ENCODE measurements at places on chromosomes 6 and 20.

DNA sequence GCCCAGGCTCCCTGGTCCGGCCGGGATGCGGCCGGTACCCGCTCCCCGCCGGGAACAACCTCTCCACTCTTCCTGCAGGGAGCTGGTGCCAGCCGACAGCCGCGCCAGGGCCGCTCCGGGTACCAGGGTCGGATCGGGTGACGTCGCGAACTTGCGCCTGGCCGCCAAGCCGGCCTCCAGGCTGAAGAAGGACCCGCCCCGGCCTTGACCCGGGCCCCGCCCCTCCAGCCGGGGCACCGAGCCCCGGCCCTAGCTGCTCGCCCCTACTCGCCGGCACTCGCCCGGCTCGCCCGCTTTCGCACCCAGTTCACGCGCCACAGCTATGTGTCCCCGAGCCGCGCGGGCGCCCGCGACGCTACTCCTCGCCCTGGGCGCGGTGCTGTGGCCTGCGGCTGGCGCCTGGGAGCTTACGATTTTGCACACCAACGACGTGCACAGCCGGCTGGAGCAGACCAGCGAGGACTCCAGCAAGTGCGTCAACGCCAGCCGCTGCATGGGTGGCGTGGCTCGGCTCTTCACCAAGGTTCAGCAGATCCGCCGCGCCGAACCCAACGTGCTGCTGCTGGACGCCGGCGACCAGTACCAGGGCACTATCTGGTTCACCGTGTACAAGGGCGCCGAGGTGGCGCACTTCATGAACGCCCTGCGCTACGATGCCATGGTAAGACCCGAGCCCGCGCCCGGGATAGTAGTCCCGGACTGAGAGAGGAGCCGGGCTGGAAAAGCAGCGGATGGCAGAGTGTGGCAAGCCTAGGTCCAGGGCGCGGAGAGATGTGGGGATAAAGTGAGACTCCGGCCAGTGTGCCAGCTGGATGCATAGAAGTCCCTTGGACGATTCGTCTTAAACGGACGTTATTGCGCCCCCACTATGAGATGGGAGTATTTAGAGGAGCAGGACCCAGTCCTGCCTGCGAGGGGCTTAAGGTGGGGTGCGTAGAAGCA, at the start of gene NT5E:
NT5E (plus strand) TSS at position 266 of the 942 bp plus-strand sequence; CDS start at position 323, 57 bp downstream.
- peak; percentile 88 for DNase-seq

DNA sequence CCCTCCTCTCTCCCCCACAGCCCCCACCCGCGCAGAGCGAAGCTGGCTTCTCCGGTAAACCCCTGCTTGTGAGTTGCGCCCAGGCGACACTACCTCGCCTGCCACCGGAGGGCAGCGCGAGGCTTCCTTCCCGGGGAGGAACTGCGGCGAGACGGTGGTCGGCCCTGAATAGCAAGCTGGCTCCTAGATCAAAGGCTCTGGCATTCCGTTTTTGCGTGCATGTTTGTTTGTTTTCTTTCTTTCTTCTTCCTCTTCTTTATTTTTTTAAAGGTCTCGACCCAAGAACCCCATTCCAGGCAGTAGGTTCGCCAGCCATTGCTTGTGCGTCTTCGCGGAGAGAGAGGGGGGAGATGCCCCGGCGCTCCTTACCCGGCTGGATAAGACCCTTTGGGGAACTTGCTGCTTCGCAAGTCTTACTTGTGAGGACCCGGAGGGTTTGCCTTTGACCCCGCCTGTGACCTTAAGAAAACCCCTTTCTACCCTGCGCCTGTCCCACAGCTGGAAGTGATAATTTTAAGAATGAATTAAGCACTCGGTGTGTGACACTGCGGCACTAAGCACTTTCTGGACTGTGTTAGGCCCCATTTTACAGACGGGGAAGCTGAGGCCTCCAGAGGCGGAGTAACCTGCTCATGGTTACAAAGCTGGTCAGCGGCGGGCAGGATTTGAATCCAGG, 92.7 kb upstream of the SIRPA start:
- DNase-seq, result peak; percentile 90

- no peak for DNase-seq
Measured at GRCh38 chr6:135306740-135307420, 125.8 kb downstream of the MYB start.

DNA sequence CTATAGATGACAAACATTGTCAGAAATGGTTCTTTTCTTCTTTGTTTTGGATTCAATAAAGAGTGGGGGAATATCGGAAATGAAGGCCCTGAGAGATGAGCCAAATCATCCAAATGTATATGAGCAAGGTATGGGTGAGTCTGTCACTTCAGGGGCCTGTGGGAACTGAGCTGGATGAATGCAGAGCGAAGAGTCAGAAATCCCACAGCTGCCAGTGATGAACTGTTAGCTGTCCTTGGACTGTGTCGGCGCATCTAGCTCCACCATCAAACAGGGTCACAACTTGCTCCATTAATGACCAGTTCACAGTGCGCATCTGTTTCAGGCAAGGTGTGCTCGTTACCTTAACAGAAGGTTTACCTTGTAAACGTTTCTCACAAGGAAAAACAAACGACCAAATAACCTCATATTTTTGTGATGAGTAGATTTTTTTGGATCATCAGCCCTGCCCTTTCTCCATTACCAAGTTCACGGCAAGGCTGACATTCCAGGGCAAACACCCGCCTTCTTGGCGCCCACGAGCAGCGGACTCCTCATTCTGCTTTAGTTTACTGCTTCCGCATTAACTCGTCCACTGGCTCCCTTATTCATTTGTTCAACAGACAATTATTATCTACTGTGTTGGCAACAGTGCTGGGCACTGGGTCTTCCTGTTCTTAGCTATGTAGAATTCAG, 15.0 kb upstream of the CCN6 start:
- peak; percentile 48 for DNase-seq

GRCh38 chr6:118356686-118357085, 191.4 kb upstream of the PLN start:
- no peak for DNase-seq

DNA sequence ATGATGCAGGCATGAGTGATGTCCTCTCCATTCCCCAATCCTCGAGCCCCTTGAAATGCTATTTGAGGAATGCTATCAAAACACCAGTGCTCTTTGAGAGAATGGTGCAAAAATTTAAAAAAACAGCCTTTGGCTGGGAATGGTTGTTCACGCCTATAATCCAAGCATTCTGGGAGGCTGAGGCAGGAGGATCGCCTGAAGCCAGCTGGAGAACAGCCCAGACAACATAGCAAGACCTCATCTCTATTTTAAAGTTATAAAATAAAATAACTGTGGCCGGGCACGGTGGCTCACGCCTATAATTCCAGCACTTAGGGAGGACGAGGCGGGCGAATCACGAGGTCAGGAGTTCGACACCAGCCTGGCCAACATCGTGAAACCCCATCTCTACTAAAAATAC, 4.2 kb upstream of the VARS1 start:
- peak; percentile 54 for DNase-seq

DNA sequence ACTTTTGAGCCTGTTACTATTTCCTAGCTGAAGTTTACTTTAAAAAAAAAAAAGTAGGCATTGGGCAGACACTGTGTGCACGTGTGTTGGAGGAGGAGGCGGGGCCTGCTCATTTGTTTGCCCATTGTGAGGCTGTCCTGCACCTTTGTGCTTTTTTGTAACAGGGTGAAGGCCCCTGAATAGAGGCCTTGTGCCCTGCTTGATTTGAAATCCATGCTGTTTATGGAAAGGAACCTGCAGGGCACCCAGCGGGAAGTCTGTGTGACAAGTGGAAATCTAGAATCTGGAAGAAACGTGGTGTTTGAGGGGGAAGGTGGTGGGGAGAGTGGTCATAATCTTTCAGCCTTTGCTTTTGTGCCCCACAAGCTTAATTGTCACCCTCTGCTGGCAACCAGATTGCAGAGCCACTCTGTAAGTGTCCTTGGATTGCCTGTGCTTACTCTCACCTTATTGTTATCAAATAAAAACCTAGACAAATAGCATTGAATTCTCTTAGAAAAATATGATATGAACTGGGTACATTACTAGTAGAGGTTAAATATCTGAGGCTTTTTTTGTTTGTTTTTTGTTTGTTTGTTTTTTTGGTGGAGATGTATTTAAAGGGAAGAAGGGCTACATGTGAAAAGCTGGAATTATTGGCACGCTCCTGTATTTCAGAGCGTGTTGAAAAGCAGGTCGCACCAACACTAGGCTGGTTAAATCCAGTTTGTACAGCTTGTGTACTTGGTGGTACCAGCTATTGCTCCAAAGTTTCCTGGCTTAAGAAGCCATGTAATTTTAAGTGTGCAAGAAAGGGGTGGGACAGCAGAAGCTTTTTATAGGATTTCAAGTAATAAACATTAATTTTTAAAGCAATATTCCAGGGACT, 156.3 kb downstream of the ARID1B start:
- DNase-seq, result peak; percentile 31

DNA sequence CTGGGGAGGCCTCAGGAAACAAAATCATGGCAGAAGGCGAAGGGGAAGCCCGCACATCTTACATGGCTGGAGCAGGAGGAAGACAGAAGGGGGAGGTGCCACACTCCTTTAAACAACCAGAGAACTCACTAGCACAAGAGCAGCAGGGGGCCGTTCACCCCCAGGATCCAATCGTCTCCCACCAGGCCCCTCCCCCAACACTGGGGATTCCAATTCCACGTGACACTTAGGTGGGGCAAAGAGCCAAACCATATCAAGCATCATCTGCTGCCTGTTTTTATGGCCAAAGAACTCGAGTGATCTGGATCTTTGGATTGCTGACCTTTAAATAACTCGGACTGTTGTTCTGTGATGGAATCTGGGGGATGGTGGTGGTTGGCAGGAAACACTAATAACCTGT, 28.0 kb downstream of the PNLDC1 start:
- DNase-seq, result no peak

- no peak for DNase-seq
Measured at GRCh38 chr6:26472549-26473290, 15.0 kb downstream of the BTN2A1 start.

DNA sequence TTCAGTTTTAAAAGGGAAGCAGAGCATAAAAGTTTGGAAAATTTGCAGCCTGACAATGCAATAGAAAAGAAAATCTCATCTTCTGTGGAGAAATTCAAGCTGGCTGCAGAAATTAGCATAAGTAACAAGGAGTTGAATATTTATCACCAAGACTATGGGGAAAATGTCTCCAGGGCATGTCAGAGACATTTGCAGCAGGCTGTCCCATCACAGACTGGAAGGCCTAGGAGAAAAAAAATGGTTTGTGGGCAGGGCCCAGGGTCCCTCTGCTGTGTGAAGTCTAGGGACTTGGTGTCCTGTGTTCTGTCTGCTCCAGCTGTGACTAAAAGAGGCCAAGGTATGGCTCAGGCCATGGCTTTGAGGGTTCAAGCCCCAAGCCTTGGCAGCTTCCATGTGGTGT, 8.1 kb upstream of the LAMA2 start:
- DNase-seq, result no peak

GRCh38 chr6:105678516-105678915, 275.6 kb upstream of the PREP start:
- DNase-seq, result no peak

GRCh38 chr6:139663996-139664395, 289.5 kb upstream of the CITED2 start:
- no peak for DNase-seq

GRCh38 chr6:80234401-80234800, 127.9 kb downstream of the BCKDHB start:
- DNase-seq, result no peak

DNA sequence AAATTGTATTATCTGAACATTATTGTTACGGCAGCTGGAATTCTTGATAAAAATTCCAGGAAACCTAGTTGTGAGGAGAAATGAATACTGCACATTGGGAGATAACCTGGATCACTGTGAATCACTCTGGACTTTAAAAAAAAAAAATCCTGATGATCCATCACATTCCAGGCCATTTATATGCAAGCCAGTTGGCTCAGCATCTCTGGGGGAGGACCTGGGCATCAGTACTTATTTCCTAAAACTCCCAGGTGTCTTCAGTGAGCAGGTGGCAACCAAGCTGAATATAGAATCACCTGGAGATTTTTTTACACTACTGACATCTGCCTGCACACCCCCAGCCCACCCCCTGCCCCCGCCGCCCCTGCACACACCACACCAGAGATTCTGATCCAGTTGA, 39.1 kb upstream of the SIRT5 start:
- no peak for DNase-seq

GRCh38 chr6:160135907-160136655, 14.5 kb downstream of the SLC22A1 start:
- no peak for DNase-seq

GRCh38 chr6:3991941-3992340, 87.0 kb downstream of the FAM217A start:
- DNase-seq, result no peak

DNA sequence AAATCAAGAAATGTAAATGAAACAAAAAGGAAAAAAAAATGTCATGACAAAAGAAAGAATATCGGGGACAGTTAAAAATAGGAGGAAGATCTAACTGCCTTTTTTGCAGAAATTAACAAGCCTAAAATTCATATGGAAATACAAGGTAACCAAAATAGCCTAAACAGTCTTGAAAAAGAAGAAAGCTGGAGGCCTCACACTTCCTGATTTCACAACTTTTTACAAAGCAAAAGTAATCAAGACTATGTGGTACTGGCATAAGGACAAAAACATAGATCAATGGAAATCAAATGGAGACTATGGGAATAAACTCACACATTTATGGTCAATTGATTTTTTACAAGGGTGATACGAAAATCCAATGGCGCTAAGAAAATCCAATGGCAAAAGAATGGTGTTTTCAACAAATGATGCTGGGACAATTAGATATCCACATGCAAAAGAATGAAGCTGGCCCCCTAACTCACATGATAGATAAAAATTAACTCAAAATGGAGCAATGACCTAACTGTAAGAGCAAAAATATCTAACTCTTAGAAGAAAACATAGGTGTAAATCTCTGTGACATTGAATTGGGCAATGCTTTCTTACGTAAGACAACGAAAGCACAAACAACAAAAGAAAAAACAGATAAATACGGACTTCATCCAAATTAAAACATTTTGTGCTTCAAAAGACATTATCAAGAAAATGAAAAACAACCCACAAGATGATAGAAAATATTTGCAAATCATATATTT, 24.5 kb downstream of the MAP3K5 start:
- DNase-seq, result no peak

DNA sequence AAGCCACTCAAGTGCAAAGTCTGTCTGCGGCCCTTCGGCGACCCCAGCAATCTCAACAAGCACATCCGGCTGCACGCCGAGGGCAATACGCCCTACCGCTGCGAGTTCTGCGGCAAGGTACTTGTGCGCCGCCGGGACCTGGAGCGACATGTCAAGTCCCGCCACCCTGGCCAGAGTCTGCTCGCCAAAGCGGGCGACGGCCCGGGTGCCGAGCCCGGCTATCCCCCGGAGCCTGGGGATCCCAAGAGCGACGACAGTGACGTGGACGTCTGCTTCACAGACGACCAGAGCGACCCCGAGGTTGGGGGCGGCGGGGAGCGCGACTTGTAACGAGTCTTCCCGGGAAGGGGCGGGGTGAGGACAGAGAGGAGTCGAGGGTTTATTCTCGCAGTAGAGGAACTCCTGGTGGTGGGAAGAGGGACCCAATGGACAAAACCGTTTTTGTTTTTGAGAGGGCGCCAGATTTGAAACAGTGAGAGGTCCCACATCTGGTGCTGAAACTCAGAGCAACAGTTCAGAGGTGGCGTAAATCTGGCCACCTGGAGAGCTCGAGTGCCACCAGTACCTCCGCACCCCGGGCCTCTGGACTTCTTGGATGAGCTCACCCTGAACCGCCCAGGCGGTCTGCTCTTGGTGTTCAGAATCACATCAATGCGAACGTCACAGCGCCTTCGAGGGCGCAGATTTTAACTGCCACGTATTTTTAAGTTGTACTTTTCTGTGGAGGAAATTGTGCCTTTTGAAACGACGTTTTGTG, 8.0 kb downstream of the PRDM13 start:
- DNase-seq, result peak; percentile 21

GRCh38 chr20:44967207-44967807, 995 bp downstream of the STK4 start:
- DNase-seq, result no peak

GRCh38 chr6:14621518-14621917, 503.9 kb downstream of the CD83 start:
- DNase-seq, result no peak

- DNase-seq, result no peak
Measured at GRCh38 chr6:145263778-145264211, 471.5 kb downstream of the EPM2A start.
